Effector memory CD8-positive, alpha-beta T cell (primary cell): ENCODE measurements at places on chromosomes 3 and 15.

- H3K4me3 ChIP-seq, result no peak overlapping the region
- H3K27ac ChIP-seq, result peak overlapping the region; percentile 7
- DNase-seq, result no peak
- peaks cover 14% of the 10 kb centered on the region for H3K4me1 ChIP-seq
- peaks cover 5% of the 10 kb centered on the region for H3K36me3 ChIP-seq
Observed at GRCh38 chr3:197168606-197169005, 129.8 kb downstream of the DLG1 start.

GRCh38 chr3:126146525-126147146, 33.8 kb downstream of the ALDH1L1 start:
- H3K4me1 ChIP-seq, result no peaks in the 10 kb centered on the region
- no peaks in the 10 kb centered on the region for H3K36me3 ChIP-seq
- peaks cover 2% of the 10 kb centered on the region for H3K27me3 ChIP-seq
- no peak for DNase-seq
- no peak overlapping the region for H3K27ac ChIP-seq

GRCh38 chr3:108322352-108322751, 26.0 kb downstream of the HHLA2 start:
- H3K27me3 ChIP-seq, result no peaks in the 10 kb centered on the region
- H3K4me1 ChIP-seq, result peaks cover 1% of the 10 kb centered on the region
- H3K36me3 ChIP-seq, result no peaks in the 10 kb centered on the region
- no peak overlapping the region for H3K27ac ChIP-seq
- H3K4me3 ChIP-seq, result no peak overlapping the region

DNA sequence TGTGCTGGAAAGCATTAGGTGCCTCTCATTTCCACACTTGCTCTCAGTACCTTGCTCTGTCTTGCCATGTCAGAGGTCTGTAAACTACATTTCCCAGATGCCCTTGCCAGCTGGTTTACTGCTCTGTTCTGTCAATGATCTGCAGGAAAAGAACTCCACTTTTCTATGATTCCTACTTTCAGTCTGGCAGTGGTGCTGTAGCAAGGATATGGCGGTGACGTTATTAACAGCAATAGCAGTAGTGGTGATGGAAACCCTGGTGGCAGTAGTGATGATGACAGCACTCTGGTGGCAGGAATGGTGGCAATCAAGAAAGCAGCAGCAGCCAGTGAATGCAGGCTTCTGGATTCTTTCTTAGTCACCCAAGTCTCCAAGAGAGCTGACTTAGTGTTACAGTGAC, 665.2 kb downstream of the DIPK2A start:
- DNase-seq, result no peak
- H3K4me3 ChIP-seq, result no peak overlapping the region
- H3K36me3 ChIP-seq, result no peaks in the 10 kb centered on the region
- H3K4me1 ChIP-seq, result no peaks in the 10 kb centered on the region
- H3K27me3 ChIP-seq, result no peaks in the 10 kb centered on the region

- H3K27me3 ChIP-seq, result peaks cover 8% of the 10 kb centered on the region
- peaks cover 85% of the 10 kb centered on the region for H3K36me3 ChIP-seq
- no peak overlapping the region for H3K4me3 ChIP-seq
- DNase-seq, result no peak
- peaks cover 35% of the 10 kb centered on the region for H3K4me1 ChIP-seq
Observed at GRCh38 chr15:64156652-64157331, 5.3 kb downstream of the SNX22 start.

DNA sequence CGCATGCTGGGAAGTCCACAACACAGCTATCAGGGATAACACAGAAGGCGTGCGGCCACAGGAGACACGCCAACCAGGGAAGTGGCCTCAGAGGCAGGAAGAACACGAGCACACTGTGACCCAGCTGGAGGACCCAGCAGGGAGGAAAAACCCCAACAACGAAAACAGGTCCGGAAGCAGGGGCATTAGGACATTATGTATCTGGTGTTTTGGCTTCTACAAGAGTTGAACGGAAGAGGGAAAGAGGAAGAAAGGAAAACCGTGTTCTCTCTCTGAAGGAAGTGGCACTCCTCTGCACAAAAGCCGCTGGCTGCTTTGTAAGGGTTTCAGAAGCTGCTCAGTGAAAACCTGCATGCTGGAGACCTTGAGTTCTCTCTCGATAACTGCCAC, 61.8 kb downstream of the HACD2 start:
- peak overlapping the region; percentile 83 for H3K27ac ChIP-seq
- no peak for DNase-seq
- no peaks in the 10 kb centered on the region for H3K27me3 ChIP-seq
- peaks cover 44% of the 10 kb centered on the region for H3K4me1 ChIP-seq

DNA sequence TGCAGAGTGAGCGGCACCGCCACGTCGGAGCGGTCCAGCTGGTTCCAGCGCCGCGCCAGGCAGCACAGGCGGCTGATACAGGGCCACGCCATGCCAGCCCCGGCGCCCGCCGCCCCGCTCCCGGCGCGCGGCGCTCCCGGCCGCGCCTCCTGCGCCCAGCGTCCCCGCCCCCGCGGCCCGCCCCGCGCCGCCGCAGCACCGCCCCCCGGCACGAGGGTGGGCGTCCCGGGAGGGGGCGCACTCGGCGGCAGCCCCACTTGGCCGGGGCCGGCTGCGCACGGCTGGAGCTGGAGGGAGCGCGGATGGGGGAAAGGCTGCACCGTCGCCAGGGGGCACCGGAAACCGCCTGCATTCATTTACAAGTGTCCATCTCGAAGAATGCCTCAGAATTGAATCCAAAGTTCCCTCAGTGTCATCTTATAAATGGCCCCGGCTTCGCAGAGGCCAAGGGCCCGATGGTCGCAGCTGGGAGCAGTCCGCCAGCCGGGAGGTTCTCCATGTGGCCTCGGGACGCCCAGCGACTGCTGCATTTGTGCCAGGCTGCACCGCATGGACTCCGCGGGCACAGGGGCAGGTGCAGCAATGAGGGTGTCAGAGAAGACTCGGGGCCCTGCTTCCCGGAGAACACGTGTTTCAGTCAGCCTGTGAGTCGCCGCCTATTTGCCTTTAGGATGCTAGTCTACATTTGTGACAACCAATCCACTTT, at the start of gene MAP6D1:
MAP6D1 (minus strand) TSS at position 122 of the 706 bp plus-strand sequence; CDS start at position 92, 30 bp downstream.
- peak within 1 kb of the TSS; percentile 72 for H3K4me3 ChIP-seq
- H3K27ac ChIP-seq, result peak within 1 kb of the TSS; percentile 81
- no peaks in the 10 kb centered on the region for H3K27me3 ChIP-seq
- peaks cover 8% of the 10 kb centered on the region for H3K4me1 ChIP-seq
- peaks cover 18% of the 10 kb centered on the region for H3K36me3 ChIP-seq
- DNase-seq, result peak; percentile 30

GRCh38 chr15:52496175-52496574, 32.5 kb downstream of the MYO5A start:
- no peak overlapping the region for H3K4me3 ChIP-seq
- no peaks in the 10 kb centered on the region for H3K27me3 ChIP-seq
- H3K27ac ChIP-seq, result no peak overlapping the region
- no peak for DNase-seq

DNA sequence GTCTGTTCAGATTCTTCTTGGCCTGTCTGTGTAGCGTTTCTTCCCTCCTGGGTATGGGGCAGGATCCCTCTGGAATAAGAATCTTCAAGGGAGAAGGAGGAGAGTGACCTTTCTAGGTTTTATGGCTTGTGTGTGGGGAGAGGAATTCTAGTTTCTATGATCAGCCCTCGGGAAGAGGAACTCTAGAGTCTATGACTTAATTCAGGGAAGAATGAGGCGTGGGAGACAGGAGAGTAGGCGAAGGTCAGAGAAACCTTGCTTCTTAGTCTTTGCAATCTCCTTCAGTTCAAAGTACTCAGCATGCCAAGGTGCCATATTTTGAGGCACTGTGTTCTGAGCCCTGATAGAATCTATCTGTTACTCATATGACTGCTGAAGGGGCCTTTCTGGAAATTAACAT, 99.2 kb upstream of the C3orf80 start:
- H3K4me3 ChIP-seq, result no peak overlapping the region
- H3K4me1 ChIP-seq, result peaks cover 2% of the 10 kb centered on the region
- no peak for DNase-seq
- peaks cover 6% of the 10 kb centered on the region for H3K27me3 ChIP-seq
- H3K27ac ChIP-seq, result no peak overlapping the region

DNA sequence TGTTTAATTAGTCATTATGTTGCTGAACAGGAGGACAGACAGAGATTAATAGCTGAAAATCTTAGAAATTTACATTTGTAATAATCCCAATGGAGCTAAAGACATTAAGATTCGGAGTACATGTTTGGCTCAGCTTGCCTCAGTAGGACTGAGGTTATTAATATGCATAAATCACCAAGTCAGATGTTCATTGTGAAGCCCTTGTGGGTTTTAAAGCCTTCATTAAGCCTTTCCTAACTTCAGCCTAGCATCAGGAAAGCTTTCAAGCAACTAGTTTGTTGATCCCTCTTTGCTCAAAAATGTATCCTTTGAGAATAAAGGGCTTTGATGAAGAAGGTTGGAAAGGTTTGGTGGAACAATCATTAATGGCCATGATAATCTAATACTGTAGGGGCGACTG, 178.2 kb upstream of the CGNL1 start:
- peaks cover 2% of the 10 kb centered on the region for H3K4me1 ChIP-seq
- DNase-seq, result no peak
- no peak overlapping the region for H3K4me3 ChIP-seq
- no peak overlapping the region for H3K27ac ChIP-seq

DNA sequence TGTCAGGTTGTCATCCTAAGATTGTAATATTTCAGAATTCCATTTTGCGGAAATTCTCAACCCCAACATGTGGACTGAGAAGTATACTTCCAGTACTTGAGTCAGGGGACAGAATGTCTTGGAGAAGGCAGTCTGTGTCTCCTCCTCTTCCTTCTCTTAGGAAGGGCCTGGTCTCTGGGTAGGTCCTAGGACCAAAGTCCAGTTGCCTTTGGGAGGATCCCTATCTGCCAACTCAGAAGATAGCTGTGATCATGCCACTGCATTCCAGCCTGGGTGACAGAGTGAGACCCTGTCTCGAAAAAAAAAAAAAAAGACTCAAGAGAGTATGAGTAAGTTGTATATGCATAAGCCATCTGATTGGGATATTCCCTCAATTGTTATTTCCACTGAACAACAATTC, 23.9 kb upstream of the FAM3D start:
- H3K4me3 ChIP-seq, result no peak overlapping the region
- H3K36me3 ChIP-seq, result no peaks in the 10 kb centered on the region
- H3K4me1 ChIP-seq, result no peaks in the 10 kb centered on the region
- no peak overlapping the region for H3K27ac ChIP-seq
- H3K27me3 ChIP-seq, result peaks cover 48% of the 10 kb centered on the region

- H3K4me3 ChIP-seq, result no peak overlapping the region
- no peak overlapping the region for H3K27ac ChIP-seq
Observed at GRCh38 chr3:30426293-30426993, 180.0 kb upstream of the TGFBR2 start.

- H3K27me3 ChIP-seq, result peaks cover 32% of the 10 kb centered on the region
- DNase-seq, result no peak
- H3K4me3 ChIP-seq, result no peak overlapping the region
- peaks cover 2% of the 10 kb centered on the region for H3K36me3 ChIP-seq
- H3K27ac ChIP-seq, result no peak overlapping the region
- peaks cover 6% of the 10 kb centered on the region for H3K4me1 ChIP-seq
Observed at GRCh38 chr3:13145131-13145825, 72.0 kb upstream of the IQSEC1 start.

GRCh38 chr3:129063841-129064482, 3.4 kb downstream of the GP9 start:
- peaks cover 11% of the 10 kb centered on the region for H3K27me3 ChIP-seq
- H3K4me3 ChIP-seq, result no peak overlapping the region
- no peaks in the 10 kb centered on the region for H3K4me1 ChIP-seq
- no peak overlapping the region for H3K27ac ChIP-seq
- H3K36me3 ChIP-seq, result peaks cover 3% of the 10 kb centered on the region

DNA sequence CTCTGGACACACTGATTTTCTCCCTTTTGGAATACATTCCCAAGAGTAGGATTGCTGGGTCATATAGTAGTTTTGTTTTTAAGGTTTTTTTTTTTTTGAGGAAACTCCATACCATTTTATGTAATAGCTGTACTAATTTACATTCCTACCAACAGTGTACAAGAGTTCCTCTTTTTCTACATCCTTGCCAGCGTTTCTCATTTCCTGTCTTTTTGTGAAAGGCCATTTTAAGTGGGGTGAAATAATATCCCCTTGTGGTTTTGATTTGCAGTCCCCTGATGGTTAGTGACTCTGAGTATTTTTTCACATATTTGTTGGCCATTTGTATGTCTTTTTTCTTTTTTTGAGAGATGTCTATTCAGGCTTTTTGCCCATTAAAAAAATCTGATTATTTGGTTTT, 1205.5 kb downstream of the ROBO1 start:
- no peaks in the 10 kb centered on the region for H3K36me3 ChIP-seq
- no peaks in the 10 kb centered on the region for H3K4me1 ChIP-seq
- H3K4me3 ChIP-seq, result no peak overlapping the region
- no peaks in the 10 kb centered on the region for H3K27me3 ChIP-seq
- H3K27ac ChIP-seq, result no peak overlapping the region
- DNase-seq, result no peak

DNA sequence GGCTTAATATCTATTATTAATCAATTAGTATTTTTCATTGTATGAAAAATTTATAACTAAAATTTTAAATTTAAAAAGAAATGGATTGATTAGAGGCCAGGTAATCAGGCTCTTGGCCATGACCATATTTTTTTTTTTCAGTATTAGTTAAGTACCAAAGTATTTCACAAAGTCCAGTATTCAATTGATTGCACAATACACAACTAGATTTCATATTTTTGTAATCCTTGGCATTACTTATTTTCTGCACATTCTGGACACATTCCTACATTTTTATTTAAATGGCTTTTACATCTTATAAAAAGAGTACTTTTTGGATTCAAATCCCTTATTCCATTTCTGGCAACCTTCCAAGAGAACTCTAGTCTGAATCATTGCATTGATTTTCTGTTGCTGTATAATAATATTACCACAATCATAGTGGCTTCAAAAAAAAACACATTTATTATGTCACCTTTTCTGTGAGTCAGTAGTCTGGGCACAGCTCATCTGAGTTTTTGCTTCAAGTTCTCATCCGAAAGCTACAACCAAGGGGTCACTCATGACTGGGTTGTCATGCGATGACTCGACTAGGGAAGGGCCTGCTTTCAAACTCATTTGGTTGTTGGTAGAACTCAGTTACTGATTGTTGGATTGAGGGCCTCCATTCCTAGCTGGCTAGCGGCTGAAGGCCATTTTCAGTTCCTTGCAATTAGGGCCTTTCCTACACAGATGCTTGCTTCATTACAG, 90.7 kb downstream of the CNTN6 start:
- H3K4me1 ChIP-seq, result no peaks in the 10 kb centered on the region
- no peak for DNase-seq
- no peak overlapping the region for H3K27ac ChIP-seq

- H3K4me3 ChIP-seq, result no peak overlapping the region
- DNase-seq, result no peak
- H3K27ac ChIP-seq, result no peak overlapping the region
- peaks cover 32% of the 10 kb centered on the region for H3K27me3 ChIP-seq
Observed at GRCh38 chr15:32933236-32933635, 215.4 kb downstream of the GREM1 start.
